Fibroblast of the aortic adventitia (primary cell): ENCODE measurements at places on chromosomes 6 and 20. TPM values are rescaled to one million over a fixed set of nuclear protein-coding genes. Genes with fewer than 3 reads are reported as not detected.

The ZBTB46 gene
- total RNA-seq = 1.1 and 2.9 TPM in 2 replicates

The PBOV1 gene
- total RNA-seq = not detected in 2 replicates

The ADAM33 gene
- total RNA-seq = 68.6 and 145 TPM in 2 replicates

The CLVS2 gene
- total RNA-seq = not detected in 2 replicates

The UCKL1 gene
- 4.0 and 16.0 TPM in 2 replicates for total RNA-seq
